ENCODE measurements at places on chromosomes 6 and 20.

DNA sequence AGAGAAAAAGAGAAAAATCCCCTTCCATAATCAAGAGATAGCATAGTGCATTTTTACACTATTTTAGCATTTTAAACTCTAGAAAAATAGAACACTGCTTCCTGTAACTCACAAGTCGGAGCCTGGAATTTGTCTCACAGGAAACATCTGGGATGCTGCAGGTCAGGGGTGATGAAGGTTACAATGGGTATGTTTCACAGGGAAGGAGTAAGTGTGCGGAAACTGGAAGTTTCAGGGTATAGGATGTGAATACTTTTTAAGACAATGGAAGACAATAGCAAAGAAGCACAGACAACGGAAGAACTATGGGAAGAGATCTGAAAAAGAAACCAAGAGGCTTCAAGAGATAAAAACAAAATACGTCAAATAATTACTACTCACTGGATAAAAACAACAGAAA lies 361.0 kb upstream of the MARCKS start:
- no peak for DNase-seq

- DNase-seq: no peak
These were observed 13.9 kb upstream of the CCN5 start for GRCh38 chr20:44701118-44701857.

DNA sequence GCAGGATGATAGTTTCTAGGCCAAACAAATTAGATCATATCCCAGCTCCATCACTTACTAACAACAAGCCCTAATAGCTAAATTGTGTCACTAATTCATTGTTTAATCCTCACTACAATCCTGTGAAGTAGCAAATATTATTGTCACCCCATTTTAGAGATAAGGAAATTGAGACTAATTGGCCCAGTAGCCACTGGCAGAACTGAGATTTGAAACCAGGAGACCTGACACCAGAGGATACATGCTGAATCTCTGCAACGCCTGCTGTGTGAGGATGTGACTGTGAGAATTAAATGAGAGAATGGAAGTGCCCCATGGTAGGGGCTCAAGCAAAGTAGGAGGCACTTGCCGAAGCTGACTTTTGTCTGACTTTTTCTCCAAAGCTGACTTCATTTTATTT lies 124.3 kb upstream of the CITED2 start:
- no peak for DNase-seq

- no peak for DNase-seq
These were observed 70.9 kb downstream of the UST start for GRCh38 chr6:148817689-148818088.

- no peak for DNase-seq
These were observed 5.3 kb upstream of the PRR18 start for GRCh38 chr6:166313255-166314070.

- DNase-seq: no peak
These were observed at the start of gene ADA for GRCh38 chr20:44651684-44652423. Gene ADA (minus strand): TSS chr20:44651699. CDS start chr20:44651607, 92 bp downstream.

GRCh38 chr6:42260972-42261371 lies 43.3 kb upstream of the MRPS10 start:
- no peak for DNase-seq

GRCh38 chr6:121260651-121261102 lies 73.6 kb downstream of the TBC1D32 start:
- no peak for DNase-seq

GRCh38 chr6:24719125-24719971 lies at the start of gene C6orf62:
Gene C6orf62 (minus strand): TSS chr6:24719154. CDS start chr6:24718668, 486 bp downstream.
- no peak for DNase-seq

- DNase-seq: no peak
These were observed 13.6 kb downstream of the FGD2 start for GRCh38 chr6:37019065-37019450.

DNA sequence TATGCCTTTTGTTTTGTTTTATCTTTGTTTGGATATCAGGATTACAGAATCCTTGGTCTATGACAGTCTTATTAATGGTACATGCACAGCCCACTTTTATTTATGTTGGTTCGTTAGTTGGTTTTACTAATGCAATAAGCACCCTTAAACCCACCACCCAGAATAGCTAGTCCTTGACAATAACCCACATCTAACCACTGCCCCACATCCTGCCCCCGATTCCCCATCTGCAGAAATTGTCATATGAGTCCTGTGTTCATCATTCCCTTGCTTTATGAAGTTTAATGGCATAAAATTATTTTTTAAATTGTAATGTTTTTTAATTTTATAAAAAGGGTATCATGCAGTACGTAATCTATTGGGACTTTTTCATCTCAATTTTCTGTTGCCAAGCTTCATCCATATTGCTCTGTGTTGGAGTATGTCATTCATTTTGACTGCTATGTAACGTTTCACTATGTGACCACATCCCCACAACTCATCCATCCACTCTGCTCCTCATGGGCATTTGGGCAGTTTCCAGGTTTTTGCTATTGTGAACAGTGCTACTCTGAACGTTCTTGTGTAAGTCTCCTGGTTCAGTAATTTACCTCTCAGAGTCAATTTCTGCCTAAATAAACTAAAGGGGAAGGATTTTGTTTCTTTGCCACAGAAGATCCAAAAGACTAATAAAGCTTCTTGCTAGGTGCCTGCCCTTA lies 150.4 kb downstream of the MRPL14 start:
- no peak for DNase-seq

- no peak for DNase-seq
These were observed 40.5 kb upstream of the ASF1A start for GRCh38 chr6:118853408-118853807.

DNA sequence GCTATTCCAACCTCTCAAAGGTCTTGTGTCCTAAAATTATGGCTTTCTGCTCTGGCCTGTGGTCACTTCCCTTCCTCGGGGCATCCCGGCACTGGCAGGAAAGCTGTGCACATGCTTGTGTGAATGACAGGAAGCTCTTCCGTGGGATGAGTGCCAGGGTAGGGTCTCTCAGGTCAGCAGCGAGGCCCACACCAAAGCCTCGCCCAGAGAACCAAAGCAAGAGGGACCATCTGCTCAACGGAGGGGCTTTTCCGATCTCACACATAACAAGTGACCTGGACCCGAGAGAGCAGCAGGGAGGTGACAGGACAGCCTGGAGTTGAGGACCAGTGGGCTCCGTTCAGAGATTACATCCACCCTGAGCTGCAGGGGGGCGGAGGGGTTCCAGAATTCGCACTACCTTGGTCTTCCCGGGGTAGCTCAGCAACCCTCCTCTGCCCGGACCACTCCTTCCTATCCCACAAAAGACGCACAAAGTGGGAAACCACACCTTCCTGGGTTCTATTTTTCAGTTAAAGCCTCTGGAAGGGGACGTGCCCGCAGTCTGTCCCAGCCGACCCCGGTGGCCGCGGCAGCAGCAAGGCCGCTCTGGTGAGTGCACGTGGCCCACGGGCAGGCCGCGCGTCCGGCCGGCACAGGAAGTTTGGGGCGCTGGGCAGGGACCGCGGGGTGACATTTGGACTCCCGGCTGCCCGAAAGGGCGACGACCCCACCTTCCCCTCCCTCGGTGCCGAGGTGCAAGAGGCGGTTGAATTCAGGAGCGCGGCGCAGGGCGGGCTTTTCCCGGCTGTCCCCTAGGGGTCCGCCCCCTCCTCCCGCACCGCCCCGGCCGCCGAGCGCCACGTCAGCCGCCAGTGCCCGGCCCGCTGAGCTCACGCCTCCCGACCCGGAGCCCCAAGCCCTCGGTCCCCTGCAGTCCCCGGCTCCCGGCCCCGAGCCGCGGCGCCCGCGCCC lies 988 bp downstream of the TXNDC5 start:
- peak; percentile 56 for DNase-seq

DNA sequence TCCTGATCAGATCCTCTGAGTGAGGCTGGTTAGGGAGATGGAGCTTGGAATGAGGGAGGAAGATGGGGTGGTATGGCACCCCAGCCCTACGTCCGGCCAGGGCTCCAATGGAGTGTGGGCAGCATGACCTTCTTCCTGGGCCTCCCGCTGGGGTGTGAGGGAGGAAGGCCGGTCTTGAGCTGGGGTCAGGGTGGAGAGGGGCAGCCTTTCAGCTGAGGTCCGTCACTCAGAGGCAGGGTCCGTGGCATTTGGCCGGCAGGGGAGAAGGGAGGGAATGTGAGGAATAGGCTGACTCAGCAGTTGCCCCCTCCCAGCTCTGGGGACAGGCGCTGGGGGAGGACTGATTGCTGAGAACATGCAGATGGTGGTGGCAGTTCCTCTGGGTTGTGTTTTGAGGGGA lies 25.5 kb upstream of the VEGFA start:
- peak; percentile 29 for DNase-seq

- no peak for DNase-seq
These were observed 298.7 kb downstream of the TSHZ2 start for GRCh38 chr20:53270792-53271375.

DNA sequence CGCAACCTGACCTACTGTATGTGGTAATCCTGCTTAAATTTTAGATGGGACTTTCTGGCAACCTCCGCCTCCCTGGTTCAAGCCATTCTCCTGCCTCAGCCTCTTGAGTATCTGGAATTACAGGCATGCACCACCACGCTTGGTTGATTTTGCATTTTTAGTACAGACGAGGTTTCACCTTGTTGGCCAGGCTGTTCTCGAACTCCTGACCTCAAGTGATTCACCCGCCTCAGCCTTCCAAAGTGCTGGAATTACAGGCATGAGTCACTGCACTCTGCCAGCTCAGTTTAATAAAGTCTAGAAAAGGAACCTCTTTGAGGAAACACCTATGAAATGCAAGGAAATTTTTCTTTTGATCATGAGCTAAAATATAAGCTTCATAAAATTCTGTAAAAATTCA lies 9.0 kb upstream of the PLCB4 start:
- no peak for DNase-seq

GRCh38 chr6:84796343-84796742 lies 31.9 kb upstream of the TBX18 start:
- DNase-seq: no peak

DNA sequence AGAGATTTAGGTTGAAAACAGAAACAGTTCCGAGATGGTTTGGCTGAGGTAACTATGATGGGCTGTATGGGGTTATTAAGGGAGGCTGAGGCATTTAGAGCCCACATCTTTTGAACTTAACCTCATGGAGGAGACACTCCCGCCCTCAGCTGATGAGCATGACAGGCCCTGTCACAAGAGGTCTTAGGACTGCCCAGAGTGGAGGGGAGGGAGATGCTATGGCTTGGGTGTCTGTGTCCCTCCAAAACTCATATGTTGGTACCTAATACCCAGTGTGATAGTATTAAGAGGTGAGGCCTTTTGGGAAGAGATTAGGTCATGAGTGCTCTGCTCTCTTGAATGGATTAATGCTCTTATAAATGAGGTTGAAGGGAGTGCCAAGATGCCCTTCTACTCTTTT lies 126.6 kb downstream of the CDC5L start:
- no peak for DNase-seq

DNA sequence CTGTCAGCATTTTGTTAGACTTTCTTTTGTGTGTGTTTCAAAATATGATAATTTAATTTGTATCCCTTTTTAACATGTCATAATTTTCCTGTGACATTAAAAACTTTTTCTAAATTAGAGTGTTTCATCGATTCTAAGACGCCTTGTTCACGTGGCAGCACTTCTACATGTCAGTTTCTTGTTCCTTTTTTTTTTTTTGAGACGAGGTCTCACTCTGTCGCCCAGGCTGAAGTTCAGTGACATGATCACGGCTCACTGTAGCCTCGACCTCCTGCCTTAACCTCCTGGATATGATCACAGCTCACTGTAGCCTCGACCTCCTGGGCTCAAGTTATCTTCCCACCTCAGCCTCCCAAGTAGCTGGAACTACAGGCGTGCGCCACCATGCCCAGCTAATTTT lies 27.6 kb upstream of the ADRM1 start:
- no peak for DNase-seq

GRCh38 chr6:43347444-43347843 lies 22.0 kb downstream of the ZNF318 start:
- no peak for DNase-seq

GRCh38 chr6:14406614-14407331 lies 289.2 kb downstream of the CD83 start:
- DNase-seq: no peak

DNA sequence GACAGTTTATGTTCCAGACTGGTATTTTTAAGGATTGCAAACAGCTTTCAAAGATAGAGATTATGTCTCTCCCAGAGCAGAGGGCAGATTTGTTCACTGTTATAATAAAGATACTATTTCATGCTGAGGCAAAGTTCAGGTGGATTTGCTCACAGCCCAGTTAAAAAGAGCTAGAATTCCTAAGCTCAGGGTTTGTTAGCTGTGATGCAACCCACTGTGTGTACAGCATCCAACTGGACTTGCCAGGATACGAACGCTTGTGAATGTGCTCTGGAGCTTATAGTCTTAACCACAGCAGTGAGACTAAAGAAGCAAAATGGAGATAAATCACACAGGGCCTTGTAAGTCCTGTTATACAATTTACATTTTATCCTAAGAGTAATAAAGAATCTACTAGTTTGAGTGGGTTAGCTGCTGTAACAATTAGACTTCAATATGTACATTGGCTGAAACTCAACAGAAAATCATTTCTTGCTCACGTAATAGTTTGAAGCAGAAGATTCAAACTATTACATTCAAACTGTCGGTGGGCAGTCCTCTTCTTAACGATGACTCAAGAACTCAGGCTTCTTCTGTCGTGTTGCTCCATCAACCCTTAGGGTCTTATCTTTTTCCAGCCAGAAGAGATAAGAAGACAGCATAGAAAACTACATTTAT lies 204.0 kb upstream of the PLN start:
- no peak for DNase-seq

DNA sequence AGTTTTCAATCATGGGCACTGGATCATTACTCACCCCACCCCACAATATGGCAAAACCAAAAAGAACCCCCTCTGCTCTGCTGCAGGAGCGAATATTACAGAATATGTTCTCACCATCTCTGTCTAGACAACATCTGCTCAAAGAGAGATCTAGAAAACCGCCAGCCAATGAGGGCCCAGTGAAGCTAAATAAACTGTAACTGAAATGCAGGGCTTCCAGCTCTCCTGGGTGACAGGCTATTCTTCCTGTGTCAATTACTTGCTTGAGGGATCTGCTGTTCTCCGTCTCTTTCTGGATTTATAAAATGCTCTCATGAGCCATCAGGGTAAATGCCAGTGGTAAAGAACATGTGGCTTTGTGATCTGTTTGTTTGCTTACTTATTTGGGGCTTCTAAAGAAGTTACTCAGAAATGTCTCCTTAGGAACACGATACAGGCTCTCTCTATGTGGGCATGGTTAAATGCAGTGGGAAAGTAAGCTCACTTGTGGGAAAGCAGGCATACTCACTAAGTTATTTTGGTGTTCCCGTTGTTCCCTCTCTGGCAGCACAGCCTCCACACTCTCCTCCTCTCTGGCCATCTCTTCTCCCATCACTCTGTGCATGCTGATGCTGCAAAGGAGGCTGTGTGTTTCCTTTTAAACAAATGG lies 44.8 kb downstream of the TTI1 start:
- DNase-seq: no peak

GRCh38 chr20:22223236-22223635 lies 361.1 kb downstream of the FOXA2 start:
- no peak for DNase-seq

- no peak for DNase-seq
These were observed 38.0 kb downstream of the YTHDF1 start for GRCh38 chr20:63177785-63178445.

- DNase-seq: no peak
These were observed 6.5 kb upstream of the BPIFB1 start for GRCh38 chr20:33276303-33277113.

- DNase-seq: no peak
These were observed 45.1 kb downstream of the JPH2 start for GRCh38 chr20:44141873-44142272.

GRCh38 chr6:129754750-129755149 lies 44.8 kb upstream of the ARHGAP18 start:
- no peak for DNase-seq

GRCh38 chr20:51886341-51886740 lies 84.0 kb upstream of the SALL4 start:
- no peak for DNase-seq
